NCI-H2171 treated with DMSO at 0.1 percent for 48 hours (cell line): ENCODE measurements at places on chromosomes 7 and 10.
A peak's percentile ranks its signal among the peaks of the same experiment; 100 is the strongest.

GRCh38 chr10:117483056-117483590 lies 59.4 kb upstream of the EMX2 start:
- no peak for DNase-seq

GRCh38 chr10:12091421-12091820 lies 22.7 kb downstream of the DHTKD1 start:
- no peak for DNase-seq

DNA sequence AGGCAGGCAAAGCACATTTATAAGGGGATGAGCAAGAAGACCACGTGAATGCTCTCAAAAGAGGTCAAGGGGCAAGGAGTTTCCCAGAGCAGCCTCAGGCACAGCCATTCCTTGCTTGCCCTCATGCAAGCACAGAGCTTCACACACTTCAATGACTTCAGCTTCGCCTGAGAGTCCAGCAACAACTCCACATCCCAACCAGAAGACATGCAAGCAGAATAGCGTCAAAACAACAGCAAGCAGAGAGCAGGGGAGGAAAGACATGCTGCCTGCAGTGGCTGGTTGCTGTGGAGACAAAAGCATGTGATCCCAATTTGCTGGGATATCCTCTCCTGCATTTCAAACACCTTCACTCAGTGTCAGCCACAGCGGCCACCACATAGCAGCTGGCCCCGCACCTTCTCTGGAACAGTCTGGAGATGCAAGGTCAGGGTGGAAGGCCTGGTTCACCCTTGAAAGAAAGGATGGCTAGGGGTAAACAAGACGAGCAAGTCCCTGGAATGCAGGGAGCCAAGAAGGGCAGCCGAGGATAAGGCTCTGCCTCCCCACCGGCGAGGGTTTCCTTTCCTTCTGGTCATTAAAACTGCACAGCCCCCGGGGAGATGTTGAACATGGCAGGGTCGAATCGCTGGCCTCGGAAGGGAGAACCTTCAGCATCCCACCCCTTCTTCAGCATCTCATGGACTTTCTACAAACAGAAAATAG lies 60.2 kb upstream of the CAMK2B start:
- no peak for DNase-seq

- no peak for DNase-seq
Measured at GRCh38 chr10:86520871-86521677, 518 bp downstream of the WAPL start.

GRCh38 chr7:14504134-14504533 lies 398.4 kb downstream of the DGKB start:
- peak; percentile 12 for DNase-seq

- no peak for DNase-seq
Measured at GRCh38 chr7:133365917-133366316, 113.0 kb downstream of the EXOC4 start.

GRCh38 chr10:1607466-1607865 lies 129.9 kb downstream of the ADARB2 start:
- DNase-seq, result no peak

- no peak for DNase-seq
Measured at GRCh38 chr7:5827755-5828154, 46.3 kb upstream of the RNF216 start.

DNA sequence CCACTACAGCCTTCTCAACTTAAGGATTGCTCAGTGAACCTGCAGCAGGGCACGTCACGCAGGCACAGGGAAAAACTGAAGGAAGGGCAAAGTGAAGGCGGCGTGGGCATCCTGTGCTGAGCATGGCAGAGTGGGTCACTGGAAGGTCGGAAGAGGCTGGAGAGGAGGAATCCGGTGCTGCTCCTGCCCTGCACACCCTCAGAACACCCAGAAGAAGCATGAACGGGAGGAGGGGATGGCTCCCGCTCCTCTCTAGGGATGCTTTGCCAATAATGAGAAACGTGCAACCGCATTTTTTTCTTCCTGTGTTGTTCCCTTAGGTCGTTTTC lies 175.1 kb downstream of the TNS3 start:
- no peak for DNase-seq

DNA sequence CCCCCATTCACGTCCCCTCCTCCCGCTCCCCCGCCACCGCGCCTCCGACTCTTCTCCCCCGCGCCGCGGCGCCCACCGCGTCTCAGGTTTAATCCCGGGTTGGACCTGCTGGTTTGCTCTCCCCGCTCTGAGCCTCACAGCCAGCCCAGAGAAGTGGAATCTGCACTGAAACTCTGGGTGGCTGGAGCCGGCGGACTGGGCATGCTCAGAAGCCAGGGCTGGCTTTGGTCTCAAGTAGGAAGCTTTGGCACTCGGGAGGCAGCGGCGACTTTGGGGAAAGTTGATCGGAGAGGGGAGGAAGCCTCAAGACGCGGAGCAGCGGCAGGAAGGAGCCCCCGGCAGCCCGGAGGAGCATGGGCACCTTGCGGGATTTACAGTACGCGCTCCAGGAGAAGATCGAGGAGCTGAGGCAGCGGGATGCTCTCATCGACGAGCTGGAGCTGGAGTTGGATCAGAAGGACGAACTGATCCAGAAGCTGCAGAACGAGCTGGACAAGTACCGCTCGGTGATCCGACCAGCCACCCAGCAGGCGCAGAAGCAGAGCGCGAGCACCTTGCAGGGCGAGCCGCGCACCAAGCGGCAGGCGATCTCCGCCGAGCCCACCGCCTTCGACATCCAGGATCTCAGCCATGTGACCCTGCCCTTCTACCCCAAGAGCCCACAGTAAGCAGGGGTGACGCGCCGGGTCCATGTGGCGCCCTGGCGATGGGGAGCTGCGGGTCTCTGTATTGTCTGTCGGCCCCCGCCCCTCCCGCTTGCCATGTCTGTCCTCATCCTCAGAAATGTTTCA lies at the start of gene PRKG1:
Gene PRKG1, plus strand, starts transcription at position 250 of the 791 bp plus-strand sequence.
- no peak for DNase-seq

GRCh38 chr10:23433701-23434100 lies 5.2 kb upstream of the OTUD1 start:
- no peak for DNase-seq

DNA sequence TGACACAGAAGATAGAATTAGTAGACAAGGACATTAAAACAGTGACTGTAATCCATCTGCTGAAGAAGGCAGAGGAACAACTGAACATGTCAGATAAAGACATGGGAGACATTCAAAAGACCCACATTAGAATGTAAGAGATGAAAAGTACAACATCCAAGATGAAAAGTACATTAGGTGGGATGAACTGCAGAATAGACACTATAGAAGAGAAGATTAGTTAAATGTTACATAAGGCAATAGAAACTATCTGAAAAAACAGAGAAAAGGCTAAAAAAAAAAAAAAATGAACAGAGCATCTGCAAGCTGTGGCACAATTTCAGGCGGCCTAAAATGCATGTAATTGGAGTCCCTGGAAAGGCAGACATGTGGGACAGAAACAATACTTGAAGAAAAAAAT lies 21.6 kb downstream of the NUB1 start:
- no peak for DNase-seq

DNA sequence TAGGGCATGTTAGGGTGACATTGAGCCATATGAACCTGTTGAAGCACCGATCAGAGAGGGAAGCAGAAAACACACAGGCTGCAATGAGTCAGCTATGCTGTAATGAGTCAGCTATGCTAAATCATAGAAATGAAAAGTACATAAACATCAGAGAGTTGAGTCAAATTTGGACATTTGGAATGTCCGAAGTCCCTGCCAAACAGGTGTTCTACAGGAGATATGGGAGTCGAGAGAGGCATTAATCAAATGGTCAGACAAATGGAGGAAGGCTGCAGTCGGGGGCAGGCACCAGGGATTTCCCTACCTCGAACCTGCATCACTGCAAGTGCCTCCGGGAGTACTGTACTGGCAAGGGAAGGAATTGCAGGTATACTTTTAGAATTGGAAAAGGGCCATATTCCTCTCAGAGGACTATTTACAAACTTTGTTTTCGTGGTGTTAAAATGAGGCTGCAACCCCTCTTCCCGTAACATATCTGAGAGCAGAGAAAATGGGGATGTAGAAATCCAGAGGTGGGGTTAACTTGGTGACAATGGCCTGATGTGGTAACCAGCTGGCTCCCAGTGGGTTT lies 8.8 kb upstream of the ZC3HAV1 start:
- no peak for DNase-seq

DNA sequence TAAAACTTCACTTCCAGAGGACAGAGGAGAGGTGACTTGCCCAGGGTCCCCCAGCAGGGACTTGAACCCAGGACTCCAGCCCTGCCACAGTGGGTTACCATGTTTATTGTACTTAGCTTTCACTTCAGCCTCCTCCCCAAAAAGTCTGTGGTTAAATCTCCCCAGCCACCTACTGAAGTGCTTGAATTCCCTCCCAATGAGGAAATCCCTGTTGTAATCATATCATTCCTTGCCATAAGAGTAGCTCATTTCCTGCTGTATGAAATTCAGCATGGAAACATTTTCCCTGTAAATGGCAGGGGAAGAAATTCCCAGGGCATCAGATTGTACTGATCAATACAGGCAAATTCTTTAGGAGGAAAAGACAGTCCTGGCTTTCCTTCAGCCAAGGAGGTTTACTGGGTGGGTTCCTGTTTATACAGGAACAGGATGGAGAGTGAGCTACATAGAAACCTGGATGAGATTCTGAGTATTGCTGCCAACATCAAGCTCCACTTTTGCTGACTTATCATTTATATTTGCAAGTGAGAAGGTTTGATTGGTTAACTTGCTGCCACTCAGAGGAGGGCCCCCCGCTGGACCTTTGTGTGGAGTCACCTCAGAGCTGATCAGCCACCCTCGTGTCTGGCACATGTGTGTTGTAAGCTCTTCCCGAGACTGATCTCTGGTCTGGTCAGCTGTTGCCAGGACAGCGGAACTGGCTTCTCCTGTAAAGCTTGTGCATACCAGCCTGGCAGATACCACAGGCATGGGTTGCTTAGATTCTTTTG lies 16.4 kb upstream of the PDZD8 start:
- no peak for DNase-seq

DNA sequence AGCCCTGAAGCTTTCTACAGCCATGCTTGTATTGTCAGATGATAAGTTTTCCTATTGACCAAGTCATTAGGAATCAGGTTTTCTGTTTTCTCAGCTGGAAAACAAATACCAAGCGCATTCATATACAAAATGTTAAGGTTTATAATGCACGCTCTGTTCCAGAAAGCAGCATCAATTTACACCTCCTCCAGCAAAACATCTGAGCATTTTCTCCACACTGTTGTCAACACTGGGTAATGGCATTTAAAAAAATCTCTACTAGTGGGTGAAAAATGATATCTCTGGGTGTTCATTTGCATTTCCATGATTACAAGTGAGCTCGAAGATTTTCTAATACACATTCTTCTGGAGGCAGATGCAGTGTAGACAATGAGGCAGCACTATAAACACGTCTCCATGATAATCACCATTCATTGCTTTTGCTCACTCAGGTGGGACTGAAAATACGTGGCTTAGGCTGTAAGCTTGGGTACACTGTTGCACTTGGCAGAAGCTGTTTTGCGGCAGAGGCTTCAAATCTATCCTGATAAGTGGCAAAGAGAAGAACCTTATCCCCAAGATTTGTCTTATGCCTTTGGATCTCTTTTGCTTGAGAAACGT lies 114.8 kb upstream of the PLPP4 start:
- DNase-seq, result peak; percentile 9

GRCh38 chr10:79264942-79265341 lies 82.3 kb upstream of the PPIF start:
- no peak for DNase-seq

GRCh38 chr10:79208251-79208983 lies 138.9 kb upstream of the PPIF start:
- no peak for DNase-seq

DNA sequence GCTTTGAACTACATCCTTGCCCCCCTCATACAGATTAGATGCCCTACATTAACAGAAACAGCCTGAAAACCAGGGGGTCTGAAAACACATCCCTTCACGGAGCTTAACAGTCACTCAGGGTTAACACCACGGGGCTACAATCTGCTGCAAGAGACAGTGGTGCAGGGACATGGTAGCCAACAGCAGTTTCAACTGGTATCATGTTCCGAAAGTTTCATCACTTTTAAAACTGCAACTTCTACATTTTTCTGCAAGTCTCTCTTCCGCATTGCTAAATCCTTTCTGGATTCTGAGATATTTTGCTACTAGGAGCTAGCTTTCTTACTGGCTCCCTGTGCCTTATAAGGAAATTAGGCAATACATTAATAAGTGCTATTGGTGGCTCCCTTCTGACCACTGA lies 92.6 kb downstream of the JAZF1 start:
- DNase-seq, result no peak

GRCh38 chr7:31475368-31475767 lies 38.5 kb upstream of the ITPRID1 start:
- DNase-seq, result no peak

DNA sequence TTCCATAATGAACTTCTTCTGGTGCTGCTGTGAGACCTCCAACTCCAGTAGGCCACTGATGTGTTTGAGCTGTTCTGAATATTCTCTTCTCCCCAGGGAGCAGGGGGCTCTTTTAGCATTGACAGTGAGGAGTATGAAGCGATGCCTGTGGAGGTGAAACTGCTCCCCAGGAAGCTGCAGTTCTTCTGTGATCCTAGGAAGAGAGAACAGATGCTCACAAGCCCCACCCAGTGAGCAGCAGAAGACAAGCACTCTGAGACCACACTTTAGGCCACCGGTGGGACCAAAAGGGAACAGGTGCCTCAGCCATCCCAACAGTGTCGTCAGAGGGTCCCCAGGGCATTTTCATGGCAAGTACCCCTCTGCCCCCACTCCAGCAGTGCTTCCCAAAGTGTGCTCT lies 49.3 kb downstream of the DENND11 start:
- peak; percentile 45 for DNase-seq

GRCh38 chr7:44218418-44219201 lies 17.8 kb downstream of the YKT6 start:
- peak; percentile 91 for DNase-seq

DNA sequence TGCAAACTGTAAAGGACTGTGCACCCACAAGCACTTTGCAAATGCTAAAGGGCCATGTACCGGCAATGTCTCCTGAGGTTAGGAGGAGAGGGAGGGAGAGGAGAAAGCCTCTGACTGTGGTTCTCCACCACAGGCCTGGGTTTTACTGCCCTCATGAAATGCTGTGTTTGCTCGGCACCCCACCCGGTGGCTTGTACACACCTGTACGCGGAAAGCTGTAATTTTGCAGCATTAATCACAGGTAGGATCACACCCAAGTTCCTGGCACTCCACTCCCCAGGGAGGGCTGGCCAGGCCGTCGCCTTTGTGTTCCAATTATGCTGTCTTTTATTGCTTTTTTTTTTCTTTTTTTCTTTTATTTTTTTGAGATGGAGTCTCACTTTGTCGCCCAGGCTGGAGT lies 78.5 kb upstream of the MYL10 start:
- no peak for DNase-seq

- DNase-seq, result no peak
Measured at GRCh38 chr10:9786576-9786975, 1231.1 kb upstream of the CELF2 start.

- no peak for DNase-seq
Measured at GRCh38 chr10:126880926-126881325, 24.3 kb upstream of the DOCK1 start.
